Erythroblast (primary cell): ENCODE measurements at places on chromosomes 12 and 14.

- no peak for DNase-seq
These were observed 435.0 kb upstream of the STXBP6 start for GRCh38 chr14:25484906-25485305.

DNA sequence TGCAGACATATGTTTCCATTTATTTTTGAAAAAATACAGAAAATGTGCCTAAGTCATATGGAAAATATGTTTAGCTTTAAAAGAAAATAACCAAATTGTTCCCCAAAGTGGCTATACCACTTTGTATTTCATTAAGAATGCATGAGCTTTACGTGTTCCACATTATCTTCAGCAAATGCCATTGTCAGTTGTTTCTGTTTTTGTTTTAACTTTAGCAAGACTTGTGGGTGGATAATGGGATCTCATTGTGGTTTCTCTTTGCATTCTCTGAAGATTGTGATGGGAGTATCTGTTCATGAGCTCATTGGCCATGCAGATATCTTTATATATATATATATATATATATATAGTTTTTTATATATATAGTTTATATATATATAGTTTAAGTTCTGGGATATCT, 181.5 kb downstream of the CCER1 start:
- DNase-seq, result no peak

GRCh38 chr12:40439771-40440492, 215.1 kb downstream of the LRRK2 start:
- no peak for DNase-seq

DNA sequence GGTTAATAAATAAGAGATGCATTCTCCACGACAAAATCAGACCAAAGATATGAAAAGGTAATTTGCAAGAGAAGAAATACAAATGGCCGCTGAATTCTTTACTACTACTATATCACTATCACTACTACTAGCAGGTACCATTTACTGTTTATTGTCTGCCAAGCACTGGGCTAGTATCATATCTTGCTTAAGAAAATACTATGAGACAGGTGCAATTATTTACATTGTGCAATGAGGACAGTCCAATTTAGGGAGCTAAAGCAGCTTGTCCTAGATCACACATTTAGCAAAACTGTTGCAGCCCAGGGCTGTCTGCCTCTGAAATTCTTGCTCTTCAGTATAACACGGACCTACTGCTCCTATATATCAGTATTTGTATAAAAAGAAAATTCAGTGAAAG, 52.8 kb downstream of the CRADD start:
- DNase-seq, result no peak

- peak; percentile 22 for DNase-seq
These were observed 72.4 kb upstream of the CHST11 start for GRCh38 chr12:104384141-104384880.

DNA sequence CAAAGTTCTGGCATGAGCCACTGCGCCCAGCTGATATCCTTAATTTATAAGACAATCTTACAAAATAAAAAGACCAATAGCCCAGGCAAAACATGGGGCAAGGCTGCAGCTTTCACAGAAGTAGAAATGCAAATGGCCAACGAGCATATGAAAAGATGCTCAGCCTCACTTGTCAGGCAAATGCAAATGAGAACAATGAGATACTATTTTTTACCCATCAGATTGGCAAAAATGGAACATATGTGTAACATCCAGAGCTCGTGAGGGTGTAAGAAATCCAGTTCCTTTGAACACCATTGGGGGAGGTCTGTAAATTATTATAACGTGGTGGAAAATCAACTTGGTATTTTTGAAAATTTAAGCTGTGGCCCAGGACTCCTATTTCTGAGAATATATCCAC, 14.6 kb downstream of the MAP1LC3B2 start:
- no peak for DNase-seq
